Heart right ventricle (tissue), 16 donors: ENCODE measurements at places on chromosomes 2 and 18. TPM values are rescaled to one million over a fixed set of nuclear protein-coding genes. Genes with fewer than 3 reads are reported as not detected.

DNA sequence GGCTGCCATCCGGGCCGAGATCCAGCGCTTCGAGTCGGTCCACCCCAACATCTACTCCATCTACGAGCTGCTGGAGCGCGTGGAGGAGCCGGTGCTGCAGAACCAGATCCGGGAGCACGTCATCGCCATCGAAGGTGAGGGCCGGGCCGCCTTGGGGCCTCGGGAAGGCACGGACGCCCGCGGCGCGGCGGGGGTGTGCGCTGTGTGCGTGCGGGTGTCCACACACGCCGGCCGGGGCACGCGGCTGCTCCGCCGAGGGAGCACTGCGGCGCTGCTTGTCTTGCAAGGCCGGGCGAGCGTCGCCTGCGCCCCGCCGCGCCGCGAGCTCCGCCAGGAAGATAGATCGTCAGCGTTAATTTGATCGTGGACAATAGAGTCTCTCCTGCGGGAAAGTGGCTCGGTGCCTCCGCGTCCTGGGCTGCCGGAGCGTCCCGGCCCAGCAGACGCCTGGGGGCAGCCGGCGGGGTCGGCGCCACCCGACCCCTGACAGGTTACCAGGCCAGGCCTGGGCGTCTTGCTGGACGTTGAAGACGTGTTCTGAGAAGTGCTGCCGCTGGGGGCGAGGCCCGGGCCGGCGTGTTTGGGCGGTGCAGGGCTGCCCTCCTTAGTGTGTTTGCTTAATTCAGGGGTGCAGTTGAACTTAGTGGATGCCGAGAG is 1.0 kb downstream of the AGAP1 start:
- peak overlapping the region; percentile 57 for H3K4me3 ChIP-seq
- no peaks in the 10 kb centered on the region for H3K27me3 ChIP-seq
- peak; percentile 29 for DNase-seq
- peaks cover 45% of the 10 kb centered on the region for H3K4me1 ChIP-seq

Gene SLC8A1
- polyA plus RNA-seq, result 11.1 TPM

DNA sequence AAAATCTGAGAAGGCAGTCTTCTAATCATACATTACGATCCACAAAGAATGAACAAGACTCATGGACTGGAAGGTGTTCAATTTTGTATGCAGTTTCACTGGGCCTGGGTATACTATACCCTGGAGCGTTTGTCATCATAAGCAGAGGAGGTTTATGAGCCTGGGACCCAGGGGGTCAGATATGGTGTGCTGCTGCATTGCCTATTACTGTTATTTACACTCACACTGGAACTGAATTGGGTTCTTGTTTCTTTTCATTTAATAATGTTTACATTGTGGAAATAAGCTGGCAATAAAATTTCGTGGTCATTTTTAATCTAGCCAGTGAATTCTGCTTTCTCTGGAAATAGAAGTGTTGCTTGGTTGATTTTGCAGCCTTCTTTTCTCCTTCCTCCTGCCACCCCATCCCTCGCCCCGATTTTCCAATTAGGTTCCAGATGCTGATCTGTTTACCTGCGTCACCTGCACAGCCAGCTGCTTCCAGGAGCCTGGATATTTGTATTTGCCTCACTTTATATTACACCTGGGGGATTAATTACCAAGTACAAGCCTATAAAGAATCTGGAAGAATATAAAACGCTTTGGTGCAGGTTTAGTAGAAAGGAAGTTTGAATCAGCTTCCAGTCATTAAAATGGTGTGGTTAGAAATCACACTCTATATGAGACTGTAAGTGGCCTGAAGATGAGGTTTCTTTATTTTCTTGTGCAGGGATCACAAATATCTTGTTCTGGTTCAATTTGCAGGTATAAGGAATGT is 234.4 kb downstream of the SOCS6 start:
- no peaks in the 10 kb centered on the region for H3K4me1 ChIP-seq
- H3K36me3 ChIP-seq, result no peaks in the 10 kb centered on the region
- no peak overlapping the region for H3K27ac ChIP-seq
- no peak overlapping the region for H3K4me3 ChIP-seq

- no peak for DNase-seq
- H3K27ac ChIP-seq, result no peak overlapping the region
- H3K36me3 ChIP-seq, result no peaks in the 10 kb centered on the region
- H3K4me1 ChIP-seq, result no peaks in the 10 kb centered on the region
- H3K4me3 ChIP-seq, result no peak overlapping the region
Observed at GRCh38 chr2:59754011-59754735, 799.3 kb downstream of the BCL11A start.

DNA sequence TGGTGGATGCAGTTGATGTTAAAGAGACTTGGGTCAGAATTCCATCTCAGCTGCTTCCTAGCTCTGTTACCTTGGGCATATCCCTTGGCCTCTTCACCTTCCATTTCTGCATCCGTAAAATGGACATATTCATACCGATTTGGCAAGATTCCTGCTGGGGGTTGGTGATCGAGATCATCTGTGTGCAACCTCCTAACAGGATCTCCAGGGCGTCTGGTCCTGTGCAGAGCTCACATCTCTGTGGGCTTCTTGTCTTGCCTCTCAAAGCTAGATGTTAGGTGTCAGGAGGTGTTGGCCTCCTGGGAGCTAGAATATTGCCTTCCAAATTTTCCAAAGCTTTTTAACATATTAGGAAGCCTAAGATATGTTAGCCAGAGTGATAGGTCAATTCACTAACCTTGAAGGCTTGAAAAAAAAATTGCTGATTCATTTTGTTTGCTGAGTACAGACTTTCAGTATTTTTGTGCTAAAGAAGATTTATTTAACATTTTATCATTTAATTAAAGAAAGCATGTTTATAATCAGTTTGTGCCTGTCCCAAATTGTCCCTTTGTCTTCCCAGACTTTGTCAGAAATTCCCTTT is 69.7 kb upstream of the ZNF516 start:
- H3K27me3 ChIP-seq, result no peaks in the 10 kb centered on the region
- H3K4me1 ChIP-seq, result no peaks in the 10 kb centered on the region
- no peaks in the 10 kb centered on the region for H3K36me3 ChIP-seq
- no peak for DNase-seq

Gene LTBP1
- 34.6 TPM for polyA plus RNA-seq

GRCh38 chr2:109715313-109715805 is 78.7 kb upstream of the RGPD5 start:
- no peak overlapping the region for H3K4me3 ChIP-seq
- DNase-seq, result no peak
- H3K36me3 ChIP-seq, result no peaks in the 10 kb centered on the region
- no peak overlapping the region for H3K27ac ChIP-seq
- no peaks in the 10 kb centered on the region for H3K27me3 ChIP-seq

- no peaks in the 10 kb centered on the region for H3K27me3 ChIP-seq
- no peak for DNase-seq
- H3K27ac ChIP-seq, result no peak overlapping the region
- H3K4me3 ChIP-seq, result no peak overlapping the region
Observed at GRCh38 chr2:197706839-197707207, 1.7 kb downstream of the MARS2 start.

- H3K27me3 ChIP-seq, result no peaks in the 10 kb centered on the region
- H3K4me3 ChIP-seq, result peak overlapping the region; percentile 67
- peaks cover 41% of the 10 kb centered on the region for H3K4me1 ChIP-seq
- DNase-seq, result peak; percentile 60
- peak overlapping the region; percentile 93 for H3K27ac ChIP-seq
Observed at GRCh38 chr2:85327160-85327821, 498 bp downstream of the TGOLN2 start.

- H3K27ac ChIP-seq, result no peak overlapping the region
- no peak for DNase-seq
- no peaks in the 10 kb centered on the region for H3K27me3 ChIP-seq
- no peaks in the 10 kb centered on the region for H3K4me1 ChIP-seq
- no peaks in the 10 kb centered on the region for H3K36me3 ChIP-seq
Observed at GRCh38 chr2:59000796-59001195, 759.7 kb upstream of the FANCL start.

DNA sequence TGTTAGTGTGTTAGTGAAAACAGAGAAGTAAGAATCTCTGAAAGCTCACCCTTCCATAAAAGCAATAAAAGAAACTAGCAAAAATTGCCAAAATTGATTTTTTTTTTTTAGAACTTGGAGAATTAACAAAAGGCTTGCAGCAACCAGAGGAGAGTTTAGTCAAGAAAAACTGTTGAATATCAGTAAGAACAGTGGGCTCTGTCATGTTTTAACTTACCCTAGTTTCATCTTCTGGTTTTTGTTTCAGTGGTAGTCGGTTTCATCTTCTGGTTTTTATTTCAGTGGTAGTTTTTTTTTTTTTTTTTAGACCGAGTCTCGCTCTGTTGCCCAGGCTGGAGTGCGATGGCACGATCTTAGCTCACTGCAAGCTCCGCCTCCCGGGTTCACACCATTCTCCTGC is 580.9 kb downstream of the NYAP2 start:
- no peaks in the 10 kb centered on the region for H3K27me3 ChIP-seq
- no peaks in the 10 kb centered on the region for H3K36me3 ChIP-seq
- DNase-seq, result no peak
- no peak overlapping the region for H3K4me3 ChIP-seq
- H3K27ac ChIP-seq, result no peak overlapping the region
- H3K4me1 ChIP-seq, result no peaks in the 10 kb centered on the region

- no peak for DNase-seq
- H3K4me3 ChIP-seq, result no peak within 1 kb of the TSS
- peaks cover 45% of the 10 kb centered on the region for H3K27me3 ChIP-seq
Observed at GRCh38 chr2:232455426-232456255, at the start of gene ALPI. TSS of gene ALPI (plus strand) at chr2:232456153. CDS start at chr2:232456200, 47 bp downstream.

- no peak overlapping the region for H3K27ac ChIP-seq
- no peak overlapping the region for H3K4me3 ChIP-seq
- no peaks in the 10 kb centered on the region for H3K36me3 ChIP-seq
- H3K27me3 ChIP-seq, result no peaks in the 10 kb centered on the region
Observed at GRCh38 chr18:60082790-60083189, 183.0 kb downstream of the PMAIP1 start.

GRCh38 chr2:97697252-97698235 is 15.8 kb upstream of the ZAP70 start:
- H3K4me3 ChIP-seq, result no peak overlapping the region
- H3K27me3 ChIP-seq, result no peaks in the 10 kb centered on the region
- no peak overlapping the region for H3K27ac ChIP-seq
- H3K4me1 ChIP-seq, result no peaks in the 10 kb centered on the region
- no peaks in the 10 kb centered on the region for H3K36me3 ChIP-seq

GRCh38 chr2:222709191-222709891 is 37.9 kb downstream of the MOGAT1 start:
- no peaks in the 10 kb centered on the region for H3K36me3 ChIP-seq
- H3K27ac ChIP-seq, result peak overlapping the region; percentile 74
- peak; percentile 54 for DNase-seq
- H3K27me3 ChIP-seq, result no peaks in the 10 kb centered on the region

DNA sequence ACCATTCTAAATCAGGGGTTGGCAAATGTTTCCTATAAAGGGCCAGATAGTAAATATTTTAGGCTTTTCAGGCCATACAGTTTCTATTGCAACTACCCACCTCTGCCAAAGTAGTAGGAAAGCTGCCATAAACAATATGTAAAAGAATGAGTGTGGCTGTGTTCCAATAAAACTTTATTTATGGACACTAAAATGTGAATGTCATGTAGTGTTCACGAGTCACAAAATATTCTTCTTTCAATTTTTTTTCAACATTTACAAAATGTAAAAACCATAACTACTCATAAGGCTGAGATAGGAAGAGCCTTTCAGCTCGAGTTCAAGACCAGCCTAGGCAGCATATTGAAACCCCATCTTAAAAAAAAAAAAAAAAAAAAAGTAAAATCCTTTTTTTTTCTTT is 13.4 kb downstream of the KCNG3 start:
- H3K4me3 ChIP-seq, result no peak overlapping the region
- H3K36me3 ChIP-seq, result no peaks in the 10 kb centered on the region
- no peaks in the 10 kb centered on the region for H3K27me3 ChIP-seq

DNA sequence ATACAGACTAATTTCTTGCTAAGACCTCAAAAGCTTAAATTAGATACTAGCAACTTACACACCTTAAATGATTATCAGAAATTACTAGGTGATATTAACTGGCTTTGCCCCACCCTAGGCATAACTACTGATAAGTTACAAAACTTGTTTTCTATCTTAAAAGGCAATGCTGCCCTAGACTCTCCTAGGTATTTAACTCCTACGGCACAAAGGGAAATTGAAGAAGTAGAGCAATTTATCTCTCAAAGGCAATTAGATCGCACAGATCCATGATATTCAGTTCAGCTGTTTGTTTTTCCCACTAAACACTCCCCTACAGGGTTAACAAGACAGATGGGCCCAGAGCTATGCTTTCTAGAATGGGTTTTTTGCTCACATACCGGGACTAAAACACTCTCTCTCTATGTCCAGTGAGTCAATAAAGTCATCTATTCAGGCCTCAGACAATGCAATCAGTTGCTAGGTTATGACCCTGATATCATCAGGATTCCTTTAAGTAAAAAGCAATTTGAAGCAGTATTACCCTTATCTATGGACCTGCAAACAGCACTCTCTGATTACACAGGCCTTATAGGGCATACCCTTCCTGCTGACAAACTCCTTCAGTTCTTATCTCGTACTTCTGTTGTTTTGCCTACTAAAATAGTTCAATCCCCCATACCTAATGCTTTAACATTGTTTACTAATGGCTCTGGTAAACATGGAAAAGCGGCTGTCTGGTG is 14.3 kb downstream of the MAP3K2 start:
- DNase-seq, result no peak
- peaks cover 4% of the 10 kb centered on the region for H3K4me1 ChIP-seq
- H3K27ac ChIP-seq, result no peak overlapping the region
- no peaks in the 10 kb centered on the region for H3K36me3 ChIP-seq
- H3K4me3 ChIP-seq, result no peak overlapping the region
- no peaks in the 10 kb centered on the region for H3K27me3 ChIP-seq

Gene CENPA
- 1.5 TPM for polyA plus RNA-seq

Gene GTF3C2
- 17.6 TPM for polyA plus RNA-seq

Gene MAP3K20
- 63.2 TPM for polyA plus RNA-seq

- no peaks in the 10 kb centered on the region for H3K36me3 ChIP-seq
- no peaks in the 10 kb centered on the region for H3K27me3 ChIP-seq
- H3K27ac ChIP-seq, result no peak overlapping the region
- no peak overlapping the region for H3K4me3 ChIP-seq
- DNase-seq, result no peak
- H3K4me1 ChIP-seq, result peaks cover 19% of the 10 kb centered on the region
Observed at GRCh38 chr2:236256366-236256985, 7.7 kb downstream of the ASB18 start.

Gene ADD2
- 0.16 TPM for polyA plus RNA-seq

Gene UGT1A5
- not detected for polyA plus RNA-seq

- no peak for DNase-seq
- no peak overlapping the region for H3K4me3 ChIP-seq
- H3K27ac ChIP-seq, result no peak overlapping the region
- no peaks in the 10 kb centered on the region for H3K36me3 ChIP-seq
- no peaks in the 10 kb centered on the region for H3K4me1 ChIP-seq
Observed at GRCh38 chr2:182649316-182649715, 66.7 kb upstream of the DNAJC10 start.

Gene GLI2
- 0.80 TPM for polyA plus RNA-seq
